ENCODE measurements at places on chromosomes 2 and 18.

DNA sequence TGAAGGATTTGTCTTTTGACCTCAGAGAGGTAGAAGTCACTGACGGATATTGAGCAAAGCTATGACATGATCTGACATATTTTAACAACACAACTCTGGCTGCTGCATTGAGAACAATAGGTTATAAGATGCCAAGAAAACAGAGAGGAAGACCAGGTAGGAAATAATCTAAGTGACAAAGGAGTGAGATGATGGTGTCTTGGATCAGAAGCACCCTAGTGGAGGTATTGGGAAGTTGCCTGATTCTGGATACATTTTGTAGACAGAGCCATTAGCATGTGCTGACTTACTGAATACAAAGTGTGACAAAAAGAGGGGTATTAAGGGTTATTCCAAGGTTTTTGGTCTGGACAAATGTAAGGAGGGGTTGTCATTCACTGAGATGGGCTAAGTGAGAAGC, 1438.1 kb downstream of the DPP10 start:
- DNase-seq = no peak

- no peak for DNase-seq
Observed at GRCh38 chr18:57077786-57078552, 68.9 kb upstream of the BOD1L2 start.

GRCh38 chr18:21463718-21464117, 136.8 kb downstream of the ESCO1 start:
- DNase-seq = no peak

- DNase-seq = peak; percentile 14
Observed at GRCh38 chr18:44033144-44033701, 647.5 kb upstream of the SETBP1 start.

- no peak for DNase-seq
Observed at GRCh38 chr2:144796164-144796563, 276.2 kb upstream of the ZEB2 start.

- no peak for DNase-seq
Observed at GRCh38 chr18:71011389-71011788, 722.5 kb downstream of the SOCS6 start.

DNA sequence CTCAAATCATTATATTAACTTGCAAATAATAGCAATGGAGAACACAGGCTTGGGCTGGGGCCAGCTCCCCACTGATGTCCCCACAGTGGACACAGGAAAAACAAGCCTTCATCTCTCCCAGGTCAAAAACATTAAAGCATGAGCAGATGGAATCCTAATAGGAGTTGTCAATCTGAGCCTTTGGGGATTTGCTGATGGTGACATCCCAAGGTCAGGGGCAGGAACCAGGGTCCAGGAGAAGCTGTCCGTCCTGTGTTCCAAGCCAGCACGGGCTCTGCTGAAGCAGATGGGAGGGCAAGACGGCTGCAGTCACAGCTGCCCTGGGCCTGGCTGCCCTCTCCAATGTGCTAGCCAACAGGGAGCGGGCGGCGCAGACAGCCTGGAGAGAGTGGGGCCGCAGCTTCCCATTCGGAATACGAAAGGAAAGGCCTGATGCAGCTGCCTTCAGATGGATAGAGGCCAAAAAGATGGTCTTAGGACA, 135.5 kb downstream of the NDUFA10 start:
- DNase-seq = no peak
